ENCODE measurements at places on chromosomes 5 and 9.

DNA sequence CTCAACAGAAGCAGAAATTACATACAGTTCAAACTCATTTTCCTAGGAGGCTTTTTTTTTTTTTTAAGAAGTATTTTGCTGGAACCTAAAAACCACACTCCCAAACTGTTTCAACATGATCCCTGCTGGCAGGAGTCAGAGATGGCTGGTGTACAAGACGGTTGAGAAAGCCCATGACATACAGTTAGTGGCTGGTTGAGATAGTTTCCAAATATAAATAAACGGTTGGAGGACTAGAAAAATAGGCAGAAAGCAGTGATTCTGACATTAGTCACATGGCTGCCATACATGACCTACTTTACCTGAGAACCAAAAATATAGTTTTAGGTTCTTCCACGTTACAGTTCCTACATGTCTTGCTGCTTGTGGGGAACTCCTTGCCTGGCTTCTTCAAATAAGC is 31.7 kb upstream of the BASP1 start:
- no peak for DNase-seq

DNA sequence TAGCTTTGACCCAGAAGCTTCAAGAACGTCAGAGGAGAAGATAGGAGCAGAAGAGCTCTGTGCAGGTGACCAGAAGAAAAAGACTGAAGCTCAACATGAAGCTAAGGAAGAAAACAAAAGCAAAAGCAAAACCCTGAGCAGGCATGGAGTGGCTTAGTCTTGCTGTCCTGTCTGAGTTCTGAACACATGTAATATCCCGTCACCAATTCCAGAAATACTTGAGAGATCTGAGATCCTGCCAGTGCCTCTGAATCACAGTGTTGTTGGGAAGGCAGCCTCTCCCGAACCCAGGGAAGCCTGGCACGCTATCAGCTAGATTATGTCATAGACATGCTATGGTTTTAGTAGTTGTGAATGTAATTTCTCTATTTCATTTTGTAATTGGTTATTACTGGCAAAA is 235.7 kb downstream of the ICE1 start:
- no peak for DNase-seq

DNA sequence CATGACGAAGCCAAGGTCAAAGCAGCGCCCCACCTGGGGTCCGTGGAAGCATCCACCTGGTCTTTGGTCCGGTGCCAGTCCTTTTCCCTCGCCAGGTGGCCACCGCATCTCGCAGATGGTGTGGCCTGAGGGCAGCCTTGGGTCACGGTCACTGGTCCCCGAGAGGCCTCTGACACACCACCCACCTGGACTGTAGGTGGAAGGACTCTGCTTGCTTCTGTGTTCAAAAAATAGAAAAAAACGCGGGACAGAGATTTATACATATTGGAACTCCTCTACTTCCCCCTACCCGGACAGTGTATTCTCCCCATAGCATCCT is 466 bp upstream of the TTC39B start:
- no peak for DNase-seq

DNA sequence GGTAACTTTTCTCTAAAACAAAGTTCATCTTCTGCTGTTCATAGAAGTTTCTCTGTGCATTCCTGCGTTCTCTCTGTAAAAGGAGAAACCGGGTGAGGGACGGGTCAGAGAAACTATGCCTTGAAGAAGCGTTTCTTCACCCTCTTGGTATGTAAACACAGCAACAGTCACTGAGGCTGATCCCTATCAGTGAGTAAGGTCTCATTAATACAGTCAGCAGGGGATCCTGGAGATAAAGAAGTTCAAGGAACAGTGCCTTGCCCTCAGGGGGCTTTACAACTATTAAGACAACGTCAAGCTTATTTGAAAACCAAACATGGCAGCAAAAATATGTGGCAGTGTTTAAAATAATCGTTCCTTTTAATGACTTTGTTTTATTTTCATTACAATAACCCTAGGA is 202.9 kb upstream of the IL12B start:
- no peak for DNase-seq

DNA sequence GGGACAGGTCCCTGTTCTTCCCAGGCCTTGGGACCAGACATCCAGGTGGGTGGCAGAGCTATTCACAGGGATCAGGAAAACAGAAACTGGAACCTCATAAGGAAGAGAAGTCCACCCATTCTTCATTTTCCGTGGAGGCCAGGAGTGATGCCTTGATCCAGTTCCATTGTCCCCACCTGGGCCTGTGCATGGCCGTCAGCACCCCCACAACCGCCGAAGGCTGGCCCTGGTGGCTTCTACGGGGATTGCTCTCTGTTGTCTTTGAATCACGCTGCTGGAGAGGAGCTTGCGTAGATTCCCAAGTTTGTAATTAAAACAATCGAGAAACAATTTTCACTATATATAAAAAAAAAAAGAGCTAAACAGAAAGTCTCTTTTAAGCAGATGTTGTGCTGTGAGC is 134.4 kb downstream of the MVB12B start:
- no peak for DNase-seq

- DNase-seq = no peak
Measured at GRCh38 chr5:170469414-170469813, 34.4 kb upstream of the KCNIP1 start.
